ENCODE measurements at places on chromosomes 5 and 9.

GRCh38 chr5:60066502-60066901, 173.0 kb upstream of the PDE4D start:
- DNase-seq: no peak

- no peak for DNase-seq
These were observed 232.1 kb upstream of the ATP10B start for GRCh38 chr5:161084115-161084514.

GRCh38 chr5:157222506-157223230, 42.0 kb downstream of the ITK start:
- no peak for DNase-seq

DNA sequence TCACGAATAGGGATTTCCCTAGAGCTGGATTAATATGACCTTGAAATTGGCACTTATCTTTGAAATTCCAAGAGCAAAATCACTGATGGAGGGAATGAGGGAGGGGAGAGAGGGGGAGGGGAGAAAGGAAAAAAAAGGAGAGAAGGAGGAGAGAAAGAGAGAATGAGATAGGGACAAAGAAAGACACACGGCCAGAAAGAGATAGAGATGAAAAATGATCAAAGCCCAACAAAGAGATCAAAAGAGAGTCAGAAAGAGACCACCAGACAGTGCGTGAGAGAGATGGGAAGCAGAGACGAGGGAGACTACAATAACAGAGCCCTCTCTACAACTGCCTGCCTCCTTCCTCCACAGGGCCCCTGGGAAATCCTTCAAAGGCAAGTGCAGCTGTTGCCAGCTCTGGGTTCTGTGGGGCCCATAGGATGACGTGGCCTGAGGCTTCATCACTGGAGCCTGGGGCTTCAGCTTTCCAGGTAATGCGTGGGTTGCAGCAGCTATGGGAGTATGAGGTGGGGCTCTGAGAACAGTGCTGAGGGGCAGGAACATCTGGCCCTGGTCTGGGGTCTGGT, 58.3 kb upstream of the SHB start:
- DNase-seq: no peak

GRCh38 chr9:95459851-95460517, 56.8 kb downstream of the PTCH1 start:
- no peak for DNase-seq

DNA sequence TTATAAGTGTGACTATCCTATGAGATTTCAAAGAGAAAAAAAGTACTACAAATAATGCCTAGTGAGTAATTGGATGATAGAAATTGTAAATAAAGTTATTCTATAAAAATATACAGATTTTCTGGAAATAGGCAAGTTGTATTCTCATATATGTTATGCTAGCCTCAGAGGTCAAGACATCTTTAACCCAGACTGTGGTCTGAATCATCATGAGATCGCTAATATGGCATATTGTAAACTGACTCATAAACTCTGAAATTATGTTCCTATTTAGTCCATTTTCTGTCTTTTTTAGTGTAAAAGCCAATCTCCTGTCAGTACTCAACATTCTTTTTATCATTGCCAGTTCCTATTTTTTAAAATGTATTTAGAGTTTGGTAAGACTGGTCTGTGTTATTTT, 14.2 kb downstream of the LOX start:
- no peak for DNase-seq

- no peak for DNase-seq
These were observed 98.9 kb upstream of the TNC start for GRCh38 chr9:115216873-115217272.

GRCh38 chr9:131490514-131490913, 12.2 kb upstream of the POMT1 start:
- no peak for DNase-seq

All from AG09319 (cell line).